Activated CD4-positive, alpha-beta T cell treated with anti-CD3 and anti-CD28 coated beads, Interleukin-2, amount 10 ng/mL, durations not matched to agents 7 days and 5 days (primary cell): ENCODE measurements at places on chromosomes 16 and 17. TPM values are rescaled to one million over a fixed set of nuclear protein-coding genes. Genes with fewer than 3 reads are reported as not detected.

- H3K36me3 ChIP-seq: no peaks in the 10 kb centered on the region
- H3K4me3 ChIP-seq: no peak overlapping the region
- peaks cover 4% of the 10 kb centered on the region for H3K27me3 ChIP-seq
- peak; percentile 44 for DNase-seq
These were observed 24.0 kb downstream of the SYCE1L start for GRCh38 chr16:77223184-77223583.

Gene SLC38A8
- total RNA-seq: not detected

Gene SYNGR3
- 1.9 TPM for total RNA-seq

GRCh38 chr16:14490235-14490634 lies 139.8 kb downstream of the PARN start:
- no peak overlapping the region for H3K27ac ChIP-seq
- H3K36me3 ChIP-seq: peaks cover 6% of the 10 kb centered on the region
- no peak for DNase-seq
- H3K4me1 ChIP-seq: peaks cover 24% of the 10 kb centered on the region
- H3K4me3 ChIP-seq: no peak overlapping the region

DNA sequence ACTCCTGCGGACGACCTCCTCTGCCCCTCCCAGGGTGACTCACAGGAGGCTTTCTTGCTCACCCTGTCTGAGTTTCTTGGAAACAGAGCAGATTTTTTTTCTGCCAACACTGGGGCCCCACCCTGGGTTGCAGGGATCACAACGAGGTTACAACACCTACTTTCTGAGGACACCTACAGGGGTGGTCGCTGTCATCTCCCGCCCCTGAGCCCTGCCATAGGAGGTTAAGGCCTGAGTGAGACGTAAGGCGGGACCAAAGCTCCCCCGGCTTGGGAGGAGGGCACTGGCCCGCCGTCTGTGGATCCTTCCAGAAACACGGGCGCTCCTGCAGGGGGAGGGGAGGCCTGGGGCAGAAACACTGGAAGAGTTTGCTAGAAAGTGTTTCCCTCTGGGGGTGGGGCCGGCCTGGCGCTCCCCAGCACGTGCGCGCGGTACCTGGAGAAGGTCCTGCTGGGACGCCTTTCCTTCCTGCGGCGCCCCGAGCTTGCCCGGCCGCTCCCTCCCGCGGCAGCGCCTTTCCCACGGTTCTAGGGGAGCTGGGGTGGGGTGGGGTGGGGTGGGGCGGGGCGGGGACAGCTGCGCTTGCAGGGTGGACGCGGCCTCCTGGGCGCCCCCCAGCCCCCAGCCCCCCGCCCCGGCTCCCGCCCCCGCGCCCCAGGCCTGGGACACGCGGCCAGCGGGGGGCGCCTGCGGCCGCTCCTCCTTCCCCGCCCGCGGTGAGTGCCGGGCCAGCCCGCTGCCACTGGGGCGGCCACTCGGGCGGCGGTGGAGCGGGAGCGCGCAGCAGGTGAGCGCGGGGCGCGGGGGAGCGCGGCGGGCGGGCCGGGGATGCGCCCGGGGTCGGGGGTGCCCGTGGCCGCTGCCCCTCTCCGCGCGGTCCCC lies 20.7 kb upstream of the ADCY7 start:
- peak overlapping the region; percentile 78 for H3K4me3 ChIP-seq
- DNase-seq: peak; percentile 60
- peaks cover 29% of the 10 kb centered on the region for H3K4me1 ChIP-seq
- peaks cover 2% of the 10 kb centered on the region for H3K36me3 ChIP-seq

Gene HEXIM2
- total RNA-seq: 8.4 TPM

DNA sequence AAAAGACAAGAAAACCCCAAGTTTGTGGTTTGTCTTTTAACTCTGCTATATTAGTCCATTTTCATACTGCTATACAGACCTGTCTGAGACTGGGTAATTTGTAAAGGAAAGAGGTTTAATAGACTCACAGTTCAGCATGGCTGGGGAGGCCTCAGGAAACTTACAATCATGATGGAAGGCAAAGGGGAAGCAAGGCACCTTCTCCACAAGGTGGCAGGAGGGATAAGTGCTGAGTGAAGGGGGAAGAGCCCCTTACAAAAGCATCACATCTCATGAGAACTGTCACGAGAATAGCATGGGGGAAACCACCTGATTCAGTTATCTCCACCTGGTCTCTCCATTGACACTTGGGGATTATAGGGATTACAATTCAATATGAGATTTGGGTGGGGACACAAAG lies 13.5 kb upstream of the ADAM11 start:
- H3K36me3 ChIP-seq: peaks cover 7% of the 10 kb centered on the region
- H3K27ac ChIP-seq: no peak overlapping the region
- no peaks in the 10 kb centered on the region for H3K27me3 ChIP-seq
- DNase-seq: no peak
- H3K4me1 ChIP-seq: no peaks in the 10 kb centered on the region
- no peak overlapping the region for H3K4me3 ChIP-seq

DNA sequence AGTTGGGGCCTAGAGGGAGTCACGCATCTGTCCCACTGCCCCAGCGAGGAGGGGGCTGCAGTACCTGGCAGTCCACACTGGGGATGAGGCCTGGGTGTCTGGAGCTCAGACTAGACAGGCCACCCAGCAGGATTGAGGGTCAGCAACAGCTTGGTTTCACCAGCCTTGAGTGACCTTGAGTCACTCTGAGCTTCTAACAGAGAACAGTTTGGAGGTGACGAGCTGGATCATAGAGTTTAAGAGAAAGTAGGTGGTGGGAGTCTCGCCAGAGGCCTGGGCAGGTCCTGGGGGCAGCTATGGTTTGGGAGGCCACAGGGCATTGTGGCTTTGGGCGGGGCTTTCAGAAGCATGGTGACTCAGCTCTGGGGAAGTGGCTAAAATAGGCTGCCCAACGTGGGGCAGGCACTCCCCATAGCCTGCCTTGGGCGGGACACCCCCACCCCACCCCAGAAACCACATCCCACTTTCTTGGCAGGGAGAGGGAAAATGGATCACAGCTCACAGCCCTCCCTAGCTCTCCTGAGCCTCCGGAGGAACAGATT lies 20.5 kb downstream of the CDC42EP4 start:
- H3K27me3 ChIP-seq: no peaks in the 10 kb centered on the region
- H3K4me3 ChIP-seq: no peak overlapping the region
- no peak for DNase-seq
- H3K36me3 ChIP-seq: no peaks in the 10 kb centered on the region
- peaks cover 26% of the 10 kb centered on the region for H3K4me1 ChIP-seq

DNA sequence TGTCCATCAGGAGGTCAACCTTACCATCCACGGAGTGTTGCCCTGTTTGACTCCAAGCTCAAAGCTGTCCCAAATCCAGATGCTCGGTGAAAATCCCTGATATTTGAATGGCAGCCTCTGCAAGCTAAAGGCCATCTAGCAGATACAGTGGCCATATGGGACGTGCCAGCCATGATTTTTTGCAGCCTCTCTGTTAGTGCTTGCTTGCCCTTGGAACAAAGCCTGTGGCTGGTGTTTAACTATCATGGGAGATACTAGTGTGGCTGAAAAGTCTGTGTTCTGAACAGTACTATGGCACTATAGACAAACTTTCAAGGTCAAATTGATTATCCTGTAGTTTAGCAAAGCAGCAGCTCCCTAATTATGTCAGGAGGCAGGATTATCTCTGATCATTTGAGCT lies 214.3 kb downstream of the CDH13 start:
- no peaks in the 10 kb centered on the region for H3K27me3 ChIP-seq
- no peaks in the 10 kb centered on the region for H3K4me1 ChIP-seq
- H3K36me3 ChIP-seq: no peaks in the 10 kb centered on the region
- DNase-seq: no peak
- no peak overlapping the region for H3K27ac ChIP-seq
- H3K4me3 ChIP-seq: no peak overlapping the region

DNA sequence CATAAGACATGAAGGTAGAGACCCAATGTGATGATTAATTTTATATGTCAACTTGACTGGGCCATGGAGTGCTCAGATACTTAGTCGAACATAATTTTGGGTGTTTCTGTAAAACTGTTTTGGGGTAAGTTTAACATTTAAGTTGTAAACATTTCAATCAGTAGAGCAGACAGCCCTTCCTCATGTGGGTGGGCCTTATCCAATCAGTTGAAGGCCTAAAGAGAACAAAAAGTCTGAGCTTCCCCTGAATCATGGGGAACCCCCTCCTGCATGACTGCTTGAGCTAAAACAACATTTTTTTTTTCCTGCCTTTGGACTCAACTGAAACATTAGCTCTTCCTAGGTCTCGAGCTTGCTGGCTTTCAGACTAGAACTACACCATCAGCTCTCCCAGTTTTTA lies 327.3 kb upstream of the SOX9 start:
- no peak overlapping the region for H3K27ac ChIP-seq
- DNase-seq: no peak
- H3K36me3 ChIP-seq: no peaks in the 10 kb centered on the region
- H3K27me3 ChIP-seq: no peaks in the 10 kb centered on the region

Gene PYY
- total RNA-seq: not detected

DNA sequence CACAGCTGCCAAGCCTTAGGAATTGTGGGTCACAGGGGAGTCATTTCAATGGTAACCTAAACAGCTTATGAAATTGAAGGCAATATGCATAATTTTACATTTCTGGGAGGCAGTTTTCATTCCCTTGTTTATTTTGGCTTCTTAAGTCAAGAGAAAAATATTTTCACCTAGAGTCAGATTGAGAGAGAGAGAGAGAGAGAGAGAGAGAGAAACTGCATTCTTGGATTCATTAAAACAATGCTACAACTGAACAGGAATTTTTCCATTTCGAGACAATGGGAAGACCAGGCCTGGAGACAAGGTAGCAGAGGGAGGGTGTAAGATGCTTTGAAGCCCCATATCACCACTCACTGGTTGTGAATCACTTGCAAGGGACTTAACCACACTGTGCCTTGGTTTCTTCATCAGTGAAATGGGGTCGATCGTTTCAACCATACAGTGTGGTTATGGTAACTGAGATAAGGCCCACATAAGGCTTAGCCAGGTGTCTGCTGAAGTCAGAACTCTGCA lies 224.7 kb upstream of the IRX3 start:
- DNase-seq: no peak
- no peak overlapping the region for H3K4me3 ChIP-seq
- H3K36me3 ChIP-seq: no peaks in the 10 kb centered on the region
- no peaks in the 10 kb centered on the region for H3K4me1 ChIP-seq
- no peak overlapping the region for H3K27ac ChIP-seq

- no peak overlapping the region for H3K4me3 ChIP-seq
- H3K4me1 ChIP-seq: no peaks in the 10 kb centered on the region
- DNase-seq: no peak
- no peaks in the 10 kb centered on the region for H3K27me3 ChIP-seq
- no peaks in the 10 kb centered on the region for H3K36me3 ChIP-seq
- no peak overlapping the region for H3K27ac ChIP-seq
These were observed 50.4 kb upstream of the ENPP7 start for GRCh38 chr17:79680318-79680695.

DNA sequence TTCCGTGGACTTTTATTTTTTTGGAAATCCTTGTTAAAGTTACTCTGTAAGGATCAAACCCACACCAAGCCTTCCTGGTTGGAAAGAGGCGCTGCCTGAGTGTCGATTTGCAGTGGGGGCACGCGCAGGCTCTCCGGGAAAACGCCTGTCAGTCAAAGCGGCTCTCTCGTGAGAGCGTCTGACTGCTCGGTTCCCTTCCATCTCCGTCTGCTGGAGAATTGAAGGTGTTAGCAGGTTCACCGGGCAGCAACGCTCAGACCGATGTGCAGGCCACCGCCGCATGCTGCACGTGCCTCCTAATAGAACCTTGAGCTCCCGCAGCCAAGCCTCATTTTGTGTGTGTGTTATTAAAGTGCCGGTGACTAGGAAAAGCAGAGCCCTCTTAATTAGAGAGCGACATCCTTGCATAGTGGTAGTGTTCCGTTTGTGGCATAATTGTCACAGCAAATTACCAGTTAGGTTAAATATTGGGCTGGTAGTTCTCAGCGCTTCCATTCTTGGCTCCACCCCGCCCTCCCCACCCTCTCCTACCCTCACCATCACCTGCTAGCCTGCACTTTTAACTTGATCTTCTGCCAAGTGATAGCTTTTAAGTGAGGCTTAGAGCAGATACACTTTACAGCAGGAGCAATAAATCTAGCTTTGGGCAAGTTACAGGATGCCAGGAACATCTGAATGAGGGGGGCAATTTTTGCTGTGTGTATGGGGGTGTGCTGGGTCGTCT lies 75.5 kb downstream of the RPA1 start:
- peaks cover 5% of the 10 kb centered on the region for H3K4me1 ChIP-seq
- no peak overlapping the region for H3K4me3 ChIP-seq
- peaks cover 54% of the 10 kb centered on the region for H3K27me3 ChIP-seq

Gene ABCC11
- total RNA-seq: 0.10 TPM

DNA sequence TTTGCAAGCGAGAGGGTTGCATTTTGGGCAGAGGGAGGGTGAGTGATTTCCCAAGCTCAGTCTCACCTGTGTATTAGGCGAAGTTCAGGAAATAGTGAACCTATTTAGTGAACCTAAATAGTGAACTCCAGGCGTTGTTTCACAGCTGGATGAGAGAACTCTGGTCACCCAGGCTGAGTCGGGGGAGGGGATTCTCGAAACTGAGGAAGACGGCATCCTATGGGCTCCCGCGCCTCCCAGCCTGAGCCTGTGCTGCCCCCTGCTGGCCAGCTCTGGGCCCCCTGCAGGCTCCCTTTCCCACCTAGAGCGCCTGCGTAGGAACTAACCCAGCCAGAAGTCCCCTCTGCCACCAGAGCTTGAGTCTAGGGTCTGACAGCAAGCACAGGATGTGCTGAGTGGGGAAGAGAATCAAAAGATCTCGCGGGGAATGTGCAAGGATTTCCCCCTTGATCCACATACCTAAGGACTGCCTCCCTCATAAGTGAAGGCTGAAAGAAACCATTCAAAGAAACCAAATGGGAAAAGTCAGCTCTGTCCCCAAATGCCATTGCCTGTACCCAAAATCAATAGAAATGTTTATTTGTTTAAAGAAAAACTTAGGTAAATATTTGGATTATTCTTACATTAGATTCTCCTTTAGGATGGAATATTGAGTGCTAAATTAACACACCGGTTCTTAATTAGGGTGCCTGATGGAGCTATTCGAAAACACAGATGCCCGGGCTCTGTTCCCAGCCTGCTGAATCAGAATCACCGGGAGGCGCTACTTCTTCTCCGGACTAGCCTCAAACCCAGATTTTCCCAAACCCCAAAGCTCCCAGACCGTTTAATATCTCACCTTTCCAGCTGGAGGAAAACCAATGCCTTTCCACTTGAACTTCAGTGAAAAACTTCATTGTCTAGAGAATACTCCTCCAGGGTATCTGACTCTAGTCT lies 14.8 kb upstream of the MARVELD3 start:
- H3K27me3 ChIP-seq: peaks cover 29% of the 10 kb centered on the region
- H3K4me1 ChIP-seq: peaks cover 2% of the 10 kb centered on the region

Gene PRSS21
- total RNA-seq: 0.27 TPM

Gene SPNS1
- total RNA-seq: 26.1 TPM

DNA sequence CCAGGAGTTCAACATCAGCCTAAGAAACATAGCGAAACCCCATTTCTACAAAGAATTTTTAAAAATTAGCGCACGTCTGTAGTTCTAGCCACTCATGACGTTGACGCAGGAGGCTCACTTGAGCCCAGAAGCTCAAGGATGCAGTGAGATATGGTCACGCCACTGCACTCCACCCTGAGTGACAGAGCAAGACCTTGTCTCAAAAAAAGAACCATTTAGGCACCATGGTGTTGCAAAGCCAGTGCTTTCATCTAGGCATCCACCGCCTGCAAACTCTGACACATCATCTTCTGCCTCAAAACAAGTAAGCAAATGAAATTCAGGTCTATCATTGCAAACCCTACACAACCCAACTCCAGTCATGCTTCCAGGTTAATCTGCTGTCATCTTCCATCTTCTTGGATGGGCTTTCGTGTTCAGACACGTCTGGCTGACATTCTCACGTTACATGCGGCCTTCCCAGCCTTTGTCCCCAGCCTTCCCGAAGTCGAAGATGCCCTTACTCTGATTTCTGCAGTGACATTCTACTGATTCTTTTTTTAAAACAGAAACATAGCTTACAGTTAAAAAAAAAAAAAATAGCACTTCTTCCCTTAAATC lies 8.9 kb downstream of the ANKRD11 start:
- DNase-seq: no peak
- peak overlapping the region; percentile 91 for H3K27ac ChIP-seq
- no peak overlapping the region for H3K4me3 ChIP-seq
- peaks cover 88% of the 10 kb centered on the region for H3K4me1 ChIP-seq
